Occipital lobe (tissue), 3 donors: ENCODE measurements at places on chromosomes 1 and 21. TPM values are rescaled to one million over a fixed set of nuclear protein-coding genes. Genes with fewer than 3 reads are reported as not detected.

LCE1F gene
- total RNA-seq: not detected

MYOG gene
- total RNA-seq: not detected

BEST4 gene
- 0.16 TPM for total RNA-seq

NOS1AP gene
- 4.1 TPM for total RNA-seq

TFAP2E gene
- total RNA-seq: 0.62 TPM

TCHH gene
- not detected for total RNA-seq

CR1L gene
- total RNA-seq: 0.16 TPM

NBPF10 gene
- total RNA-seq: 1.1 TPM

PPIE gene
- total RNA-seq: 23.6 TPM

ATAD3C gene
- 0.62 TPM for total RNA-seq

ZNF648 gene
- total RNA-seq: 0.31 TPM

PDE9A gene
- total RNA-seq: 16.7 TPM

OR2L8 gene
- total RNA-seq: 2.8 TPM

CRYZ gene
- 6.9 TPM for total RNA-seq

TMPRSS15 gene
- not detected for total RNA-seq

MYBPHL gene
- total RNA-seq: not detected

MACO1 gene
- 93.7 TPM for total RNA-seq

VASH2 gene
- 35.9 TPM for total RNA-seq

PLA2G2A gene
- total RNA-seq: not detected

CNIH4 gene
- total RNA-seq: 34.2 TPM
